ENCODE measurements at places on chromosomes 7 and 10. TPM values are rescaled to one million over a fixed set of nuclear protein-coding genes. Genes with fewer than 3 reads are reported as not detected.

POLR1F gene
- total RNA-seq: 11.6 TPM

COL13A1 gene
- total RNA-seq: 9.9 TPM

- DNase-seq: no peak
Observed at GRCh38 chr7:46741938-46742540, 821.0 kb upstream of the IGFBP3 start.

DNA sequence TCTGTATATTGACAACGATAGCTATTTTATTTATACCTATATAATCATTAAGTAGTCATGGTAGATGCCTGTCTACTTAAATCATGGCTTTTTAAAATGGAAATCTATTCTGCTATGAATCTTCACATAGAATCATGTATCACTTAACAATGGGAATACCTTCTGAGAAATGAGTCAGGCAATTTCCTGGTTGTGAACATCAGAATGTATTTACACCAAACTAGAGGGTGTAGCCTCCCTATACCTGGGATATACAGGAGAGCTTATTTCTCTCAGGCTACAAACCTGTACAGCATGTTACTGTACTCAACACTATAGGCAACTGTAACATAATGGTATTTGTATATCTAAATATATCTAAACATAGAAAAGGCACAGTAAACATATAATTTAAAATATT, 502.3 kb downstream of the ZWINT start:
- no peak for DNase-seq

DNA sequence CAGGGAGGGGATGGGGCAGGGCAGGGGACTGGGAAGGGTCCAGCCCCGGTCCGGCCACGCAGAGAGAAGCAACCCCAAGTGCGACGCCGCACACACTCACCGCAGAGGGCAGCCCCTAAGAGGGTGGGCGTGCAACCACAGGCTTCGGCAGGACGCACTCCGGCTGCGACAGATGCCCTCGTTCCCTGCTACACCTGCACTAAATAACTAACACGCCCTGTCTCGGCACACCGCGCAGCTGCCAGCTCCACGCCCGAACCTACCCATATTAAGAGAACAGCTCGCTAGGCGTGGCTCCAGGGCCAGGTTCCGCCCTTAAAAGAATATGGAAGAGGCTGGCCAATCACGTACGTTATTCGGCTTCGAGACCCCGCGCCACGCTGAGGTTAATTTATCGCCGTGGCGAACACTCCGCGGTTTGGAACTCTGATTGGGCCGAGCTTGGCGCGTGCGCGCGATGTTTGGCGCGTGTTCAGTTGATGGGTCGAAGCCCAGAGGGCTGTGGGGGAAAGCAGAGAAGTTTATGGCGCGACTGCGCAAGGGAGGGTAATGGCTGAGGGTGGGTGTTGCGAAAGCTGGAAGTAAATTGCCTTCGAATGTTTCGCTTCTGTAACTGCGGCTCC, 91.1 kb downstream of the OR13A1 start:
- no peak for DNase-seq

GRCh38 chr10:120671491-120671890, 179.7 kb upstream of the WDR11 start:
- no peak for DNase-seq

DNA sequence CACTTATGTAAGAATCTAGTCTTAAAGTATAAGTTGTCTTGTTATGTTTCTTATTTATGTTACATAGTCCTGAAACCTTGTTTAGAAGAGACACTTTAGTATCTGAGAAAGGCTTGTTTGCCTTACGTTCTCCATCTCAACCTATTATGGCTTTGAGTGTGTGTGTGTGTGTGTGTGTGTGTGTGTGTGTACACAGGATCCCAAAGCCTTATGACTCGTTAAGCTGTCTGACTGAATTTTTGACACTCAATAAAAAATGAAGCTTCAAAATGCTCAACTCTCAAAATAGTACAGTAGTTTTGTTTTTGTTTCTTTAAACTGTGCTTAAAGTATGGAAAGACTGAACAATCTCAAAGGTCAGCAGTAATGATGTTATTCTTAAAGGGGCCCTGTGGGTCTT, 18.0 kb downstream of the CALU start:
- DNase-seq: no peak

GRCh38 chr10:110211465-110211843, 4.0 kb downstream of the MXI1 start:
- no peak for DNase-seq

DNA sequence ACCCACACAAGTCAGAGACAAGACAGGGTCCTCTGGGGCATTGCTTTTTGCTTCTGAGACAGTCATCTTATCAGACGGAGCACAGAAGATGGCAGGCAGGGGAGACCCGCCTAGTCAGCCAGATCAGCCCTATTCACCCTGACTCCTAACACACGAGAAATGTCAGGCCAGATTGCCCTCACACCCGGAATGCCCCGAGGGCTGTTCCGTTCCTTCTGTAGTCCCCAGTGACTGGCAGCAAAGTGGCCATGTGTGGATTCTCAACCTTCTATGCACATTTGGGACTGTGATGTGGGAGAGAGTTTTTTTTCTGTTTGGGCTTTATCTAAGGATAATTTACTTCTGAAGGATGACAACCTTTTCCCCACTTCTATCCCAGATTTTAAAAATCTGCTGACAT, 35.5 kb upstream of the TBX20 start:
- no peak for DNase-seq

- DNase-seq: no peak
Observed at GRCh38 chr7:156327474-156327873, 313.1 kb upstream of the RNF32 start.

Data from stomach (tissue), 19 donors.